ENCODE measurements at places on chromosomes 6 and 20.

GRCh38 chr20:409697-410559 lies 1.8 kb downstream of the RBCK1 start:
- DNase-seq: no peak

GRCh38 chr6:102075539-102075938 lies 682.0 kb downstream of the GRIK2 start:
- DNase-seq: no peak

DNA sequence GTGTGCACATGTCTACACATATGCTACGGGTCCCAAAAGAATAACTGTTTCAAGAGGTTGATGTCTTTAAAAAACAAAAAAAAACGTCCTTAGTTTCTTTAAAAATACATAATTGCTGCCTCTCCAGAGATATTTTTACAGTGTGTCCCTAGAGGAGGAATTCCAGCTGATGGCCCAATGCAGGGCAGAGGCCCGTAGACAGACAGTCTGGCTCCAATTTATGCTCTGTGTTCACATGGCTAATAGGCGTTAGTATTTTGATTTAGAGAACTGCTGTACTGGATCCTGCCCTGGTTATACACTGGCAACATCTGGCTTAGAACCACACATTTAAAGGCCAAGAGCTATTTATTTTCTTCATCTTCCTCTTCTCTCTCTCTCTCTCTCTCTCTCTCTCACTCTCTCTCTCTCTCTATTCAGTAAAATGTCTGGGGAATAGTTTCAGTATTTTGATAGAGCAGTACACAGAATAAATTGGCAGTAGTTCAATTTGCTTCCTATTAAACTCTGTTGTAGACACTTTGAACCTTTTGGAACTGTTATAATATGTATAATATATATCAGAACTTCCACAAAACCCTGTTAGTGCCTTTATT lies 260.6 kb downstream of the EYA4 start:
- DNase-seq: no peak

GRCh38 chr20:21936720-21937380 lies 231.4 kb downstream of the PAX1 start:
- no peak for DNase-seq

DNA sequence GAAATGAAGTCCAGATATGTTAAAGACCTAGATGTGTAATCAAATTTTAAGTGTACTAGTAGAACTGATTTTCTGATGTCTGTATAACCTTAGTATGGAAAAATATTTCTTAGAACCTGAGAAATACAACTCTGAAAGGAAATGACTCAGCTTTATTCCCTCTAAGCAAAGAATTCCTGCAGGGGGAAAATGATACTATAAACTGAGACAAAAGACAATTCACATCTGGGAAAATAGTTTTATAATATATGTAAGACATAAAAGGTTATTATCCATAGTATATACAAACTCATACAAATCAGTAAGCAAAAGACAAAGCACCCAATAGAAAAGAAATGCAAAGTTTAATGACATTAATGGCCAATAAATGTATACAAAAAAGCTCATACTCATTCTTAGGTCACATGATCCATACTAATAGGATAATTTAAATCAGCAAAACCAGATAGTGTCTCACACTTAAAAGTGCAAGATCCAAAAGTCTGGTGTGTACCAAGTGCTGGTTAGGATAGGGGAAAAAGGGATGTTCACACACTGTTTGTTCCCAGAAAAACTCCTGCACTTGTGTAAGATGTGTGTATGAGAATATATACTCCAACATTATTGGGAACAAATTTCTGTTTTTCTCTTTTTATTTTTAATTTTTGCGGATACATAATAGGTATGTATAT lies 22.6 kb downstream of the RNF217 start:
- DNase-seq: no peak

GRCh38 chr6:10248378-10248843 lies 166.5 kb downstream of the TFAP2A start:
- no peak for DNase-seq

GRCh38 chr6:63882208-63882607 lies 246.6 kb downstream of the PHF3 start:
- DNase-seq: no peak

GRCh38 chr6:159044899-159045727 lies at the start of gene TAGAP:
TSS of gene TAGAP (minus strand) at chr6:159044991. CDS start at chr6:159044146, 845 bp downstream.
- peak; percentile 73 for DNase-seq

DNA sequence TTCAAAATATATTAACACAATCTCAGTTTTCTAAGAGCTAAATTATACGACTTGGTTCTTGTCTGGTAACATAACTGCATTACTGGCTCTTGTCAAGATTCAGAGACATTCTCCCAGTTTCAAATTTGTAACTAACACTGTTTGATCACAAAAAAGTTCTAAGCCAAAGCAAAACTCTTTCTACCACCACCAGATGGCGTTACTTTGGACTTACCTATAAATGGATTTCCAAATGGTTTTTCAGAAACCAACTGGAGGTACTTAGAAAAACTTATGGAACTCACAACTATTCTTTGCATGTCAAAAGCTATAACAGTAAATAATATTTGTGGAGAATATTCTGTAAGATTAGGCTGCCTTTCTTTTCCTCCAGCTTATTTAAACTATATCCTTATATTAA lies 34.2 kb upstream of the GFRAL start:
- DNase-seq: no peak

GRCh38 chr6:128512296-128512695 lies 8.1 kb downstream of the PTPRK start:
- no peak for DNase-seq

- DNase-seq: no peak
Observed at GRCh38 chr6:14439419-14439818, 321.8 kb downstream of the CD83 start.

DNA sequence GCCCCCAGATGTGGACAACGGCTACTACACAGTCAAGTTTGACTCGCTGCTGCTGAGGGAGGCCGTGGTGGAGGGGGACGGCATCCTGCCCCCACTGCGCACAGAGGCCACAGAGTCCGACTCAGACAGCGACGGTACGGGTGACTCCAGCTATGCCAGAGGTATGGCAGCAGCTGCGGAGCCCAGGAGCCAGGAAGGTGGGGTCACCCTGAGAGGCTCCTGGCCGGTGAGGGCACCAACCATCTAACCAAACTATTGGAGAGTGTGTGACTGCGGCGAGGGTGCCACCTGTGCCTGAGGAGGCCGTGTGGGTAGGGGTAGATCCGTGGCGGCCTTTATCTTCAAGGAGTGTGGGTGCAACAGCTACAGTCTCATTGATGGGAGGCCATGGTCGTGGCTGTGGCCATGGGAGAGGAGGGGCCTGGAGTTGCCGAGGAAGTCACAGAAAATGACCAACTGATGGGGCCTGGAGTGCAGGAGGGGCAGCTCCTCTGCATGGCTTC lies 2.8 kb upstream of the LIME1 start:
- no peak for DNase-seq

DNA sequence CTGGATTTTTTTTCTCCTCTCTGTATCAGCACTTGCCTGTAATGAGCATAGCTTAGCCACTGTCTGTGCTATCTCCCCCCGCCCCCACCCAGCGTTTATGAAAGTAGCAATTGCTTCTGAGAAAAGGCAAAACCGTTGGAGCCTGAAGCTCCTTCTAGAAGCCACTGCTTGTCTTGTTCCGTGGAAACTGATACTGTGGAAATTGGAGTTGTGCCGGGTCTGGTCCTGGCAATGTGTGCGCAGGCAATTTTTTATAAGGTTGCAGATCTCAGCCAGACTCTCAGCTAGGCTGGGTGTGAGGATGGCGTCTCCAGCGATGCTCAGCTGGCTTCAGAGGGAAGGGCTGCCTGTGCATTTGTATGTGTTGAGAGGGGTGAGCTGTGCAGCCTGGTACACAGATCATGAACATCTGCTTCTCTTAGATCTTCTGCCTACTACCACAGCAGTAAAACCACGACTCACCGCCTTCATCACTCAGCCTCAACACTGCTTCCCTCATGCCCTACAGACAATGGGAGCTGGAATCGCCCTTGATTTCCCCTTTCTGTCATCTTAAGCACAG lies 72.4 kb upstream of the GTSF1L start:
- DNase-seq: no peak

- DNase-seq: no peak
Observed at GRCh38 chr20:53748821-53749421, 155.3 kb upstream of the ZNF217 start.
